ENCODE measurements at places on chromosomes 3 and 15. TPM values are rescaled to one million over a fixed set of nuclear protein-coding genes. Genes with fewer than 3 reads are reported as not detected.

DNA sequence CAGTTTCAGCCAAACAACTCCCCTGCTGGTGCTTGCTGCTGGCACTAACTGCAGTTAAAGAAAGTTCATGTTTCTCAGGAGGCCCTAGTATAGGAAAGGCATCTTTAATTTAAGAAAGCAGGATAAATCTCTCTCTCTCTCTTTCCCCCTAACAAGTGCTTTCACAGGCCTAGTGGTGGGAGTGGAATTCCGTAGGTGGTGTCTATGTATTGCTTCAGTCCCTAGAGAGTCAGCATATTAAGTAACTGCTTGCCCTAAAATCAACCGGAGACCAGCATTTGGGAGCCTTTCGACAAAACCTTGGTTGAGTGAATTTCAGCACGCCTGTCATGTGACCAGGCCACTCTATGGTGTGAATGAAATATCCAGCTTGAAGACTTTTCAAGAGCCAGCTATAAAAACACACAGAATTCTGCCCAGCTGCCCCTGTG, 169.2 kb upstream of the TGFBR2 start:
- DNase-seq: no peak

Gene SAMMSON
- total RNA-seq: not detected

Gene XCR1
- not detected for total RNA-seq

DNA sequence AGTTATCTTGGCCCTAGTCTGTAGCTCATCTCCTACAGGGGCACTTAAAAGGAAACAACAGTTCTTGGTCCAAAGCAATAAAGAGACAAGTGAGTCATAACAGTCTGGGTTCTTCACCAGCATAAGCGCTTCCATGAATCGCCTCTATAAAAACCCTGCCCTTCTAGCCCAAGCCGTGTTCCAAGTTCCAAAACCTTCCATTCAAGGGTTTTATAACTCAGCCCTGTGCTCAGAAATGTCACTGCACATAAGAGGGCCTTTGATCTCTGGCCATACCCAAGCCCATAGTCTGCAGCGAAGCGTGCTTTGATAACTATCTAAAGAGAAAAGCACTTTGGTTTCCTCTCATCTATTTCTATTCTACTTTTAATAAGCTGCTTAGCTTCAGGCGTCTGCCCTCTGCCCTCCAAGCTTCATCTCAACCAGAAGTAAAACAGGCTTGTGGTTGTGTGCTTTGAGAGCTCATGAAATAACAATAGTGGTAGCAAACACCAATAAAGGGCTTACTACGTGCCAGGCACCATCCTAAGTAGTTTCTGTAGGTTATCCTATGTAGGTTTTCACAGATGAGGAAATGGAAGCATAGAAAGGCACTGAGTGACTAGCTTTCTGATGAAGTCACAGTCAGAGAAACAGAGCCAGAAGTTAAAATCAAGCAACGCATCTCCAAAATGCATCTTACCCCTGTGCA, 64.0 kb upstream of the AKAP13 start:
- peak; percentile 22 for DNase-seq

Gene BOC
- 0.43 TPM for total RNA-seq

Gene CFAP44
- 4.6 TPM for total RNA-seq

Gene SATB1
- total RNA-seq: 471 TPM

- peak; percentile 13 for DNase-seq
Measured at GRCh38 chr15:70892912-70893560, 410 bp downstream of the LRRC49 start.

DNA sequence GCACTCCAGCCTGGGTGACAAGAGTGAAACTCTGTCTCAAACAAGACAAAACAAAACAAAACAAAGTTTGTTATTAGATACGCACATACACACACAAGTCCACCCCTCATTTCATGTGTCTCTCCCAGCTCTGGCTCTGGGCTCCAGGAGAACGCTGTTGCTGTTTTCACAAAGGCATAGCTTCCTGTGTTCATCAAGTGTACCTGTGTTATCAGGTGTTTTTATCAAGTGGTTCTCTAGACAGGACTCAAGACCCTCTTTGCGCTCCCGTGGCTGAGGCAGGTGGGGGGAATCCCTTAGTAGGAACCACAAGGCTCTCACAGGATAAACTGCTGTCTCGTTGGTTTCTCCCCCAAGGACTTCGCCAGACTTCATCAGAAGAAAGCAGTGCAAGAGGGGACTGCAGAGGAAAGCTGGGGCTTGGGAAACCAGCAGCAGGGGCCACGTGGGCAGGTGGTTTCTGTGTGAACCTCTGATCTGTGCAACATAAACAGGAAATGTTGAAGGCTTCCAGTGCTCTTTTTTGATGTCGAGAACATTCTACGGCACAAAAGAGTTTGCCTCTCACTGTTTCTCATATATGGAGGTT, 6.9 kb upstream of the PPP1R2 start:
- peak; percentile 83 for DNase-seq

DNA sequence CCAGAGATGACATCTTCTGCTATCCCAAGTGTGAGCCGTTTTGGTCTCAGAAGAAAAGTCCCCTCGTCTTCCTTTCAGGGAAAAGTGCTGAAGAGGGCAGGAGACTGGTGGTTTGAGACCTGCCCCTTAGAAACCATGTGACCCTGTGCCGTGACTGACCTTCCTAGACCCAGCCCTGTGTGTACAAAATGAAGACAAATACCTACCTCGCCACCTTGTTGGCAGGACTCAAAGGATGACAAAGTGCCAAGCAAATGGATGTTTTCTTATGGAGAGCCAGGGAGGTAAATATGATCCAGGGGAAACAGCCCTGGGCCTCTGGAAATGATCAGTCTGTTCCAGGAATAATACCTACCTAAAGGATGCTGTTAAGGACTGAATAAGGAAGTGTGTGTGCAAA, 41.3 kb downstream of the FAM174B start:
- no peak for DNase-seq

Gene ASTE1
- total RNA-seq: 8.2 TPM

- no peak for DNase-seq
Measured at GRCh38 chr3:43490640-43491185, 131.1 kb downstream of the ANO10 start.

Gene GMNC
- total RNA-seq: not detected

Gene SH3GL3
- total RNA-seq: not detected

DNA sequence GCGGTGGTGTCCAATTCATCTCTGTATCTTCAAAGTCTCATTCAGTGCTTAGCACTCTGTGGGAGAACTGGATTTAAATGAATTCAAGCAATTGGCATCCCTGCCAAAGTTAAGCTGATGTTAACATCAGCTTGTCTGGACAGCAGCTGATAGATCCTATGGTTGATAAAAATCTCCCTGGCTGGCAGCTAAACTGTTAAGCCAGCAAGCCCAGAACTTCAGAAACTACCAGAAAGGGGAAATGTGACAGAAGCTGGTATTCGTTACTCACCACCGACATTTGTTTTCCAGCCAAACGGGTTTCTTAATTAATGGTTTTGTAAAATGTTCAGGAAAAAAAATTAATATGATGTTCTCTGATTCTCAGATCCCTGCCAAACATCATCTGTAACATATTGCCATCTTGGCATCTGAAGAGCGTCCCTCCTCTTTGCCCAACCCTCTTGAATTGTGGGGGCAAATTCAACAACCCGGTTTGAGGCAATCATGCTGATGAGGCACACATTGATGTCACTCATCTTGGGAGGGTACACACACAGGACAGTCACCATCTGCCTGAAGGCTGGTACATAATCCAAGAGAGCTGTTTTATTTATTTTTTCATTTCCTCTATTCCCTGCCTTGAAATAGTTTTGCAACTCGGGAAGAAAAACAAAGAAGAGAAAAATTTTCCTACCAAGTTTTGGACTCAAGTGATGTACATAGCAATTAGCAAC, 76.3 kb upstream of the ABHD17C start:
- no peak for DNase-seq

DNA sequence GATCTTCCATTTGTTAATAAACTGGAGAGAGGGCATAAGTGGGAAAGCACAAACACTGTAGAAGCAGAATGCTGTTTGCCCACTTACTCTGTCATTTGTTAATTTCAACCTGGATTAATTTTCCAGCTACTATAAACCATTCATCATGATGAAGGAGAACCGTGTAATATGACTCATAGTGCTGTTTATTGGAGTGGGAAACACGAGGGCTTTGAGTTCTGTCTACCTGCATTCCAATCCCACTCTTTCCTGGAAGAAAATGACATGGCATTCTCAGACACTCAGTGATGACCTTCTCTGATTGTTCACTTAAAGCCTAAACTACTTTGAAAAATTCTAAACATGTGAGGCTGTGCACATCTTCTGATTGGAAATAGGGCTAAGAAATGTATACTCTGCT, 826.7 kb downstream of the AGBL1 start:
- no peak for DNase-seq

DNA sequence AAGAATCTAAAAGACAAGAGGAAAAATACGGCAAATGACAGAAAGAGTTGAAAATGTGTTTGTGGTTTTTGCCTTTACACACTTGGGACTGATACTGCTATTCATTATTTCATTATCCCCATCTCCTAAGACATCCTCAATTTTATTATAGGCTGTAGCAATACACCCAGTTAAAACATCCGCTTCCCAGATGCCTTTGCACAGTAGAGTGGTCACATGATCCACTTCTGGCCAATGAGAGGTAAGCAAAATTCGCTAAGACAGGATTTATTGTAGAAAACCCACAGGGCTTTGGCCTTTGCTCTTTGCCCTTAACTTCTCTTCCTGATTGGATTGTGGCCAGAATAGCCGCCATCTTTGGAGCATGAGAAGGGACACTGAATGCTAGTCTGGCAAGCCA, 53.2 kb upstream of the BOC start:
- DNase-seq: no peak

Gene CCR3
- not detected for total RNA-seq

- no peak for DNase-seq
Measured at GRCh38 chr3:165078293-165078692, at the start of gene SI. Gene SI, minus strand, starts transcription at chr3:165078496. Its CDS starts 2,484 bp downstream, at chr3:165076012.

Gene GRK7
- total RNA-seq: not detected

Gene ESYT3
- 0.37 TPM for total RNA-seq

DNA sequence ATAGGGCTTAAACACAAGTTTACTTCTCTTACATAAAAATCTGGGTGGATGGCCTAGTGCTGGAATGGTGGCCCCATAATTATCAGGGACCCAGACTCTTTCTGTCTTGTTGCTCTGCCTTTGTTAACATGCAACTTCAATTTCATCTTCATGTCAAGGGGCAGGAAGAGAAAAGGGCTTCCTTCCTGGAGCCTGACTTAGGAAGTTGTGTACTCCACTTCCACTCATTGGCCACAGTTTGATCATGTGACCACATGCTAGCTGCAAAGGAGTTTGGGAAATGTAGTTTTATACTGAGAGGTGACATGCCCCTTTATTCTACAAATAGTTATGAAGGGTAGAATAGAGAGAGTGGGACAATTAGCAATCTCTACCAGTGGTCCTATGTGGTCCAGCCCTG, 39.3 kb downstream of the RHCG start:
- no peak for DNase-seq

Gene CRBN
- 38.4 TPM for total RNA-seq
